Fibroblast of the aortic adventitia (primary cell): ENCODE measurements at places on chromosomes 2 and 18.

- no peak for DNase-seq
Measured at GRCh38 chr18:34864836-34865497, 154.9 kb downstream of the DTNA start.

- DNase-seq: no peak
Measured at GRCh38 chr18:58501066-58501896, 127.6 kb downstream of the ALPK2 start.

- no peak for DNase-seq
Measured at GRCh38 chr2:102126660-102127059, 15.9 kb upstream of the IL1R1 start.

DNA sequence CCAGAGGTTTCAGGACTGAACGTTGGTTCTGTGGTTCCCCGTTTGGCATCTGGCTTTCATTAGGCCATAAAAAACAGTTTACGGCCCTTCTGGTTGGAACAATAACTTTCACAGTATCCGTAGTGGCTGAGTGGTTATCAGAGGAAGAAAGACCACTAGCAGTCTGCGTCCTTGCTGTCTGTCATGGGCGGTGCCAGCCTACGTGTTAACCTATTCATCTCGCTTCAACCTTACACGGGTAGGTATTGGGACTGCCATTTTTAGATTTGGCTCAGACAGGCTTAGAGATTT, 42.6 kb upstream of the ROCK2 start:
- no peak for DNase-seq

DNA sequence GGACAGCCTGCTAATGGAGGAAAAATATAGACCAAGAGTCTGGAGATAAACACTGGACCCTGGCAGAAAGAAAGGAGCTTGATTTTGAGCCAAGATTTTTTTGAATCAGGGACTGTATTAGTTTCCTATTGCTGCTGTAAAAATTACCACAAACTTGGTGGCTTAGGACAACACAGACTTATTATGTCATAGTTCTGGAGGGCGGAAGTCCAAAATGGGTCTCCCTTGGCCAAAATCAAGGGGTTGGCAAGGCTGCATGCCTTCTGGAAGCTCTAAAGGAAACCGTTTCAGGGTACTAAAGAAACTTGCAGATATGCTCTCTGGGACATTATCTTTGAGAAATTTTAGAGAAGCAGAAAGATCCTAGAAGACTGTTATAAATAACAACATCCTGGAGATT, 140.1 kb downstream of the BABAM2 start:
- peak; percentile 16 for DNase-seq

DNA sequence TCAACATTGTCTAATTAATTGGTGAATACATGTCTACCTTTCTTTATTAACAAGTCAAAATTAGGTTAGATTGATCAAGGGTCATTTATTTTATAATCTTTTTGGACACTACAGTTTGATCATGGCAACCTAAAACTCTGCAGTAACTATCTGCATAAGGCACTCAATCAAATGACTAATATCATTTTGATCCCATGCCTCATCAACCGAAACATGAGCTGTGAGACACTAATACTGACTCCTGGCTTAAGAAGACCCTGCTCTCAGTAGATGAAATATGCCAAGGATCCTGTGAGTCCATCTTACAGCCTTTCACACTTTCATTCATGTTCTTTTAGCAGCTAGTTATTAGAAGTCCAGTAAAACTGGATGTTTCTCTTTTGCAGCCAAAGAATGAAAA, 169.4 kb upstream of the CAVIN2 start:
- peak; percentile 22 for DNase-seq

DNA sequence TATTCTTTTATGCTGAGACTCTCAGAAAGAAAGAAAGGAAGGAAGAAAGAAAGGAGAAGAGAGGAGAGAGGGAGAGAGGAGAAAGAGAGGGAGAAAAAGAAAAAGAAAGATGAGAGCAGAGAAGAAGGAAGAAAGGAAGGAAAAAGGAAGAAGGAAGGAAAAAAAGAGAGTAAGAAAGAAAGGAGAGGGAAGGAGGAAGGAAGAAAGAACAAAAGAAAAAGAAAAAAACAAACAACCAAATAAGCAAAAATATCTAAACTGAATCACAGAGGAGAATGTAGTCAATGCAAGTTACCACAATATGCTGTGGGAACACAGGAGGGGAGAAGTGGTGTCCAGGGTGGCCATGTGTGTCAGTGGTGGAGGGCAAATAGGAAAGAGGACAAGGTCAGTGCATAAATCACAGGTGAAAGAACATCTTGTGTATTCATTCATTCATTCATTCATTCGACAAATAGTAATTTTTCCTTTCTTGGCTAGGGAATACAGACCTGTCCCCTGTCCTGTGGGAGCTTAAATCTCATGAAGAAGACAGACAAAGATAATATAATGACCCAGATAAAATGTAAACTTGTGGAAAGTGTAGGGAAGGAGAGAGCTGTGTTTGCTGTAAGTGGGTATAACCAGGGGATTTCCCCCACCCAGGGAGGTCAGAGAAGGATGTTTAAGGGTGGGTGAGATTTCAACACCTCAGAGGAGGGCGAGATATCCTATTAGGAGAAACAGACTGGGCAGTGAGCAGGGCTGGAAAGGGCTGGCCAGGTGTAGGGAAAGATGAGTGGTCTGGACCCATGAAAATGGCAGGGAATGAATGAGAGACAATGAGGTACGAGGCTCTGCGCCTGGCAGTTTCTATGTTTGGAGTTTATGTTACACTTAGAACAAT, 50.7 kb downstream of the IL1R2 start:
- DNase-seq: no peak

- no peak for DNase-seq
Measured at GRCh38 chr2:205115511-205115910, 566.8 kb upstream of the NRP2 start.

DNA sequence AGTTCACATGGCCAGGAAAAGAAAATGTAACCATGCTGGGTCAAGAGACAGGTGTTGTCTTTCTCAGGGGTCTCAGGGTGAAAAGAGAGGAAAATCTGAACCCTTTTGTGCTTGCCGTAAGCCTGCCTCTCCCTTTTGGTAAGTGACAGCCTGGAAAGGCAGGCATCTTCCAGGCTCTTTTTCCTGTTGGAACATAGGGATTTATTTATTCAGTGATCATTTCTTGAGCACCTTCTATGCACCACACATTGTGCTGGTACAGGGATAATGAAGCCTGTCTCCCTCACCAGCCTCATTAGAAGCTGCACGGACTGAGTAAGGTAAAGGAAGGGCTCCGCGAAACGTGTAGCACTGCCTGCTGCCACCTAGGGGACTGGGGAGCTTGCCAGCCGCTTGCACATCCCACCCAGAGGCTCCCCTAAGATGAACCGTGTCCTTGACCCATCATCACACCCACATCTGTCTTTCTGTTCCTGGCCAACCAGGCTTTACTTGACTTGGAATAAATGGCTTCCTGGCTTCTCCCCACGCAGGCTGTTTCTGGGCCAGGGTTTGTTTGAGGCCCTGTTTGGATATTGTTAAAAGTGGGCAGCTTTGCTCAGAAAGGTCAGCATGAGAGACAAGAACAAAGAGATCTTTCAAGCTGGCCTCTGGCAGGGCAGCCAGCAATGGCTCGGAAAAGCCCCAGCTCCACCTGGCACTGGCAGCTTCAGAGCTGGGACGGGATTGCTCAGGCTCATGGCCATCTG, 73.3 kb upstream of the MCFD2 start:
- DNase-seq: no peak

DNA sequence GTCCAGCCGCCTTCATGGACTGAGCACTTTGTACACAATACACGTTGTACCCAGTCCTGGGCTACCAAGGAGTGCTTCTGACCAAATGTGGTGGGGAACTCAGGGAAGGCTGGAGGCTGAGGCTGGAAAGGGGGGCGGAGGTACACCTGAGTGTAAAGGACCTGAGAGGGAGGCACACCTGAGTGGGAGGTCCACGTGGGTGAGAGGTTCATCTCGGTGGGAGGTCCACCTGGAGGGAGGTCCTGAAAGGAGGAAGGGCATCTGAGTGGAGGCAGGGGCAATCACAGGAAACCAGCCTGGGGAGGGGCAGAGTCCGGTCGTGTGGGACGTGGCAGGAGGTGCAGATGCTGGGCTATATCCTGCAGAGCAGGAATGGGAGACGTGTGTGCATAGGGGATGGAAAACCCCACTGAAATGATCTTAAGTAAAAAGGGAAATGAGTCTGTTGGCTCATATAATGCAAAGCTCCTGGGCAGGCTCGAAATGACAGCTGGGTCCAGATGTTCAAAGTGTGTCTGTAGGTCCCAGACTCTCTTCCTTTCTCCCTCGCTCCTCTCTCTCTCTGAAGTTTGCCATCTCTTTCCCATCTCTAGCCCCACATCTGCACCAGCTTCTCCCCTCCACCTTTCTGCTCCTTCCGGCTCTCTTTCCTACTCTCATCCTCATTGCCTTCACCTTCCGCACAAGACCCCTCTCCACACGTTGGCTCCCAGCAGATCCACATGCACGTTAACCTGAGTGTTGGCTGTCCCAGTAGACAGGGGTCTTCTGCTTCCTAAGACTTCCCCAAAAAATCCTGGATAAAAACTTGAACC, 137.7 kb downstream of the PXDN start:
- no peak for DNase-seq

- no peak for DNase-seq
Measured at GRCh38 chr2:97765933-97766332, 52.6 kb downstream of the ZAP70 start.

DNA sequence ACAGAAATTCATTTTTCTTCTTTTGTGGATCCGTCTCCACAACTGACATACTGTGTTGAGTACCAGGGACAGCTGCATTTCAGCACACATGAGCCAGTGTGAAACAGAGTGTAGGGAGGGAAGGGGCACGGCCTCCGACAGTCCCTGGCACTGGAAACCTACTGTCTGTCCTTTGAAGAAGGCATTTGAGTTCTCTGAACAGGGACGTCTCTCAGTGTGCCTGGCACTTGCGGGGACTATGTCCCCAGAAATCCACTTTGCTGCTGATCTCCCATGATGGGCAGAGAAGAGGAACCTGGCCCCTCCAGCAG, 48.1 kb downstream of the PLB1 start:
- DNase-seq: no peak

GRCh38 chr2:49359721-49360406, 205.5 kb upstream of the FSHR start:
- no peak for DNase-seq

- no peak for DNase-seq
Measured at GRCh38 chr2:187468262-187468661, 20.2 kb upstream of the CALCRL start.

DNA sequence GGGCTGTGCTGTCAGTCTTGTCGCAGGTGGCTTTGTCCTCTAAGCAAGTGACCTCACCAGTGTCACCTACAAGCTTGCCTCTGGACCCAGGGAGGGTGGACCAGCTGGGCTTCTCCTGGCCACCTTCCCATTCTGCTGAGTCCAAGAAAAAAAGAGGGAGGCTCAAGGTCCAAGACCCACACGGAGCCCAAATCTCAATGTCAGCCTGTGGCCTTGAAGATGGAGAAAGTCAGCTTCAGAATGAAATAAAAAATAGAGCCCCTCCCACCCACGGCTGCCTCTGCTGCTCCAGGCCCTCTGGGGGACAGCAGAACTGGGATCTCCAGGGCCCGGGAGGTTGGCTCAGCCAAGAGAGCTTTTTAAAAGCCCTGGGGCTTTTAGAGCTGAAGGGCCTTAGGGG, 145.9 kb downstream of the TNS1 start:
- DNase-seq: no peak

DNA sequence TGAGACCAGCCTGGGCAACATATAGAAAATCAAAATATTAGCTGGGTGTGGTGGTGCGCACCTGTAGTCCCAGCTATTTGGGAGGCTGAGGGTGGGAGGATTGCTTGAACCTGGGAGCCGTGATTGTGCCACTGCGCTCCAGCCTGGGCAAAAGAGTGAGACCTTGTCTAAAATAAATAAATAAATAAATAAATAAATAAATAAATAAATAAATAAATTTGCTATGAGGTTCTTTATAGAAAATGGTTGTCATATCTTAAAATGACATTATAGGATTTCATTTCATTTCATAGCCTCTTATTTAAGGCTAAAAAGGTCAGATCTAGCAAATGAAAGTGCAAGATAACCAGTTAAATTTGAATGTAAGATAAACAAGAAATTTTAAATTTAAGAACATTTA, 193.0 kb downstream of the NAPG start:
- no peak for DNase-seq

- no peak for DNase-seq
Measured at GRCh38 chr2:234313558-234313957, 183.3 kb downstream of the ARL4C start.

DNA sequence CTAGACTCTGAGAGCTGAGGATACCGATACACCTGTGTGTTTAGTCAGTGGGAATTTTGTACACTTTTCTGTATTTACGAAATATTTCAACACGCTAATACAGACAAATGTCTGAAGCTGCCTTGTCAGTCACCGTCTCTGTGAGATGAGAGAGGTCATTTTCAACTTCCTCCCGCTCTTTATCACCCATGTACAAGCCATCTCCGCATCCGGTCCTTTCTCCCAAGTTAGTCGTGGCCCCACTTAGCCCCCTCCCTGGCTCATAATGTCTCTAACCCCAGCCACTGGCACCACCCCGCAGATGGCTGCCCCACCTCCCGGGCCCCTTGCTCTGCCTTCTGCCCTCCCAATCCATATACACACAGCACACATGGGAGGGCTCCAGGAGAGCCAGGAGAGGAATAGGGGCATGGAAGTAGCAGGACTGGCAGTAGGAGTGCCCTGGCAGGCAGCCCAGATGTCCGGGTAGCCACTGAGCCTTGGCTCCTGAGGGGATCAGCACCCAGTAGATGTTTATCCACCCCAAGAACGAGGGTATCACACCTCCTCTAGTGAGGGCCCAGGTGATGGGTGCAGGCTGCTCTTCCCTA, 2.0 kb upstream of the RUFY4 start:
- no peak for DNase-seq

- peak; percentile 78 for DNase-seq
Measured at GRCh38 chr18:23740105-23740830, 51.0 kb downstream of the LAMA3 start.

DNA sequence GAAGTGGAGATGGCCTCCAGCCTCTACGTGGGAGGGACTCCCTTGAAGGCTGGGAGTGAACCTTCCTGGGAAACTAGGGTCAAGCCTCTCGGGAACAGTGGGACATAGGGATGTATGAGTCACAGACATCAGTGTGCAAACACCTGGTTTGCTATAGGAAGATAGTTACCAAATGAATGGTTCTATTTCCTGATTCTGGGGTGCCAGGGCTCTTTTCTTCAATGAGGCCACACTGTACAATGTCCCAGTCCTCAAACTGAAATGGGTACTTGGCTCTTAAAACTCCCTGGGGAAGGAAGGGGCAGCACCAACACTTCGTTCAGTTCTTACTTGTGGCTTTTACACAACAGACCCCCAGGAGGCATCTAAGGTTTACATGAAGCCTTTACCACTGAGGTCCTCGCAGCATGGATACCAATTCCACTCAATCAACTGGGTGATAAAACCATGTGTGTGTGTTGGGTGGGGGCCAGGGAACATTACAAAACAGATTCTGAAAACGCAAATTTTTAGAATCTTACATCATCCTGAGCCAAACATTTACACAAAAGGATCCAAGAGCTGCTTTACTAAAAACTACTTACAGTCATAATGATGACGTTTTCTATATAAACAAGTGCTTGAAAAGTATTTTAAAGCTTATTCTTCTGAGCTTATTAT, 10.4 kb downstream of the ERFE start:
- peak; percentile 98 for DNase-seq

GRCh38 chr2:174681099-174682006, 82.9 kb downstream of the CHRNA1 start:
- peak; percentile 70 for DNase-seq
